NCI-H446 treated with DMSO at 0.1 percent for 48 hours (cell line): ENCODE measurements at places on chromosomes 6 and 20.

DNA sequence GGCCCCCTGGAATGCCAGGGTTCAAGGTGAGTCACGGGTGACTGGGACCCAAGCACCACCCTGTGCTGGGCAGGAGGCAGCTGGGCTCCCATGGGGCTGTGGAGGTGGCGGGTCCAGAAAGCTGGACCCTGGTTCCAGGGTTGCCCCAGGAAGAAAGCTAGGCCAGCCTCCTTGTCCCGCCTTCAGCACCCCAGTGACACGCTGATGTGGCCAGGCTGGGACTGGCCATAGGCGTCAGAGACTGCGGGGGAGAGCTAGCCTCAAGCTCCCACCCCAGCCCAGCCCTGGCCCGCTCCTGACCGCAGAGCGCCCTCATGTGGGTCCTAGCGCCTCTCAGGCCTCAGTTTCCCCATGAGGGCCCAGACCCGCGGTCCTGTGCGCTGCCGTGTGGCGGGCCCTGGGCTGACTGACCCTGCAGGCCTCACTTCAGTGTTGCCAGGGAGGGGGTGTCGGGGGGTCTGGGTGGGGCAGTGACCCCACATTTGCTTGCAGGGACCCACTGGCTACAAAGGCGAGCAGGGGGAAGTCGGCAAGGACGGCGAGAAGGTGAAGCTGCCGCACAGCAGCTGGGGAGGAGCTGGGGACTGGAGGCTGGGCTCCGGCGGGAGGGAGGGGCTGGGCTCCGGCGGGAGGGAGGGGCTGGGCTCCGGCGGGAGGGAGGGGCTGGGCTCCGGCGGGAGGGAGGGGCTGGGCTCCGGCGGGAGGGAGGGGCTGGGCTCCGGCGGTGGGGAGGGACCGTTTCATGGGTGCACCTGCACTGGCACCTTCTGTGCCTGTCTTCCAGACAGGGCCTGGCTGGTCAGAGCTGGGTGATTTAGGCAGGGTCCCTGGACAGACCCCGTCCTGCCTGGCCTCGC is 7.9 kb downstream of the COL9A3 start:
- no peak for DNase-seq

GRCh38 chr6:24931718-24932691 is 3.8 kb downstream of the RIPOR2 start:
- no peak for DNase-seq

GRCh38 chr6:22575190-22575589 is 5.8 kb downstream of the HDGFL1 start:
- no peak for DNase-seq

DNA sequence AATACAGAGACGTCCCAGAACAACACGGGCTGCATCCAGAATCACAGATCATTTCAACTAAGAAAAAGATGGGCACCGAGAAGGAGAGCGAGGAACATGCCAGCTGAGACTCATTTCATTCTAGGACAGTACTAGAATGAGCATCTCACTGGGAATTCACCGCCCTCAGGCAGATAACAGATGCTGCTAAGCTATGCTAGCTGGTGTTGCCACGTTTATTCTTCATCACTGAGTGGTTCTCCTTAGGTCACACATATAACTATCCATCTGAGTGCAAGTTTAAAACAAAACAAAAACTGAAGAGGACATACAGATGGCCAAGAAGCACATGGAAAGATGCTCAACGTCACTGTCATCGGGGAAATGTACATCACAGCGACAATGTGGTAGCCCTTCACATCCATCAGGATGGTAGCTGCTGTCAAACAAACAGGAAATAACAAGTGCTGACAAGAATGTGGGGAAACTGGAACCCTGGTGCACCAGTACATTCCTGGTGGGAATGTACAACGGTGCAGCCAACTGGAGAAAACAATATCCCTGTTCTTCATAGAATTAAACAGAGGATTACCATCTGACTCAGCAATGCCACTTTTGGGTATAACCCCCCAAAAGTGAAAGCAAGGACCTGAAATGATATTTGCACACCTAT is 97.6 kb downstream of the SLC22A23 start:
- no peak for DNase-seq

DNA sequence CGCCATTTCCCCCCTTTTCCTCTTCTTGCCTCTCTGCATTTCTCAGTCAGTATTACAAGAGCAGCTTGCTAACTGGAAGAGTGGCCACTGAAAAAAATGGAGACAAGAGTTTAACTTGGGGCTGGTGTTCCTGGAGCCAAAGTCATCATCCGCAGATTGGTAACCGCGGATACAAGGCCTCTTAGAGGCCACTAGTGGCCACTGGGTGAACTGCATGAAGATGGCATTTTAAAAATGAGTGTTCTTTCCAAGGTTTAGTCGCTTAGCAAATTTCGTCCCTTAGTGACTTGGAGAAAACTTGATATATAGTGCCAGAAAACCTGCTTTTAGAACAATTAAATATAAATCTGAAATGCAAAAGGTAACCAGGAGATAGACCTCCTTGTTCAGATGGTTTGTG is 4.8 kb downstream of the F13A1 start:
- DNase-seq: peak; percentile 10

- DNase-seq: no peak
Measured at GRCh38 chr6:83117802-83118201, 50.3 kb downstream of the DOP1A start.

DNA sequence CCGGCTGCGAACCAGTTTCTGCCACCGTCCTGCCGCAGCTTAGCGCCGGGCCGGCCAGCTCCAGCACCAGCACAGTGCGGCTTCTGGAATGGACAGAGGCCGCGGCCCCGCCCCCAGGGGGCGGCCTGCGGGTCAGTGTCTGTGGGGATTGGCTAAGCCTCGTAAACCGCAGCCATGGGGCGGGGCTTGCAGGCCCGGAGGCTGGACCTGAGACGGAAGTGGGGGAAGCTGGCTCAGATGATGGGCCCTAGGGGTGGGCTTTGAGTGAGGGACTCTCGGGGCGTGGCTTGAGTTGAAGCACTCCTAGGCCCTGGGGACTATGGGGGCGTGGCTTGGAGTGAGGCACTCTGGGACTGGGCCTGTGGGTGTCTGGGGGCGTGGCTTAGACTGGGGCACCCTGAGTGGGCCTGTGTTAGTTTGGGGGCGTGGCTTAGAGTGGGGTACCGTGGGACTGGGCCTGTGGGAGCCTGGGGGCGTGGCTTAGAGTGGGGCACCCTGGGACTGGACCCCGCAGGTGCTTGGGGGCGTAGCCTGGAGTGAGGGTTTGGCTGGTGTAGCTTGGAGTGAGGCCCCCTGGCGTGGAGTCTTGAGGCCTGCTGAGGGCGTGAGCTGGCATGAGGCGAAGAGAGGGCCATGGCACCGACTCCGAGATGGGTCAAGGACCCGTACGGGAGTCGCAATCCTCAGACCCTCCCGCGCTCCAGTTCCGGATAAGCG is 6.6 kb downstream of the L3MBTL1 start:
- peak; percentile 93 for DNase-seq

GRCh38 chr6:80477591-80477990 is 371.1 kb downstream of the BCKDHB start:
- no peak for DNase-seq

DNA sequence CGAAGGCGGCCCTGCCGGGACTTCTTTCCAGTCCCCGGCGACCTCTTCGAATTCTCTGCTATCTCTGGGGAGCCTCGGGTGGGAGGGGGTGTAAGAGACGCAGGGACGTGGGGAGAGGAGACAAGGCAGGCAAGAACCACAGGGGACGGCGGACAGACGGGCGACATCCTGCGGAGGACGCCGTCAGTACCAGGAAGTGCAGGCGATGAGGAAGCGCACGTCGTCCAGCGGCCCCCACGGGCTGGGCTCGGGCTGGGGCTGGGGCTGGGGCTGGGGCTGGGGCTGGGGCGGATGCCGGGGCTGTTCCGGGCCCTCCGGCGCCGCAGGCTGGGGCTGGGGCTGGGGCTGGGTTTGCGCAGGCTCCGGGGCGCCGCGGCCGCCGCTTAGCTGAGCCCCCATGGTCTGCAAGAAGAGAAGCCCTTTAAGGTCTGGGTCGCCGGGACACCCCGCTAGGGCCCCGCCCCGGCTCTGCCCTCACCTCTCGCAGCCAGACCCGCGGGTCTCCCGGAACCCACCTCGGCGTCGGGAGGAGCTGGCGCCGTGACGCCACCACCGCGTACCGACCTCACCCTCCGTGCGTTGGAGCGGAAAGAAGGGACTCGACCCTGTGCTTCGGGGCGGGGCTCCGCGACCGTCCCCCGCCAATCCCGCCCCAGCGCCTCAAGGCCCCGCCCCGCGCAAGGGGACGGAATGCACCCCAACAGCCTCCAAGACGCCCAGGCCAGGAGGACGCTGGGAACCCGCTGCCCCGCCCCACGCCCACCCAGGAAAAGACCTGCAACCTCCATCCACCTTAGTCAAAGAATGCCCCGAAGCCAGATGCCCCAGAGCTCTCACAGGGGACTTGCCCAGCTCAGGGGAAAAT is at the start of gene MMP24OS:
MMP24OS (minus strand) TSS at position 592 of the 865 bp plus-strand sequence; CDS start at position 399, 193 bp downstream.
- DNase-seq: no peak

DNA sequence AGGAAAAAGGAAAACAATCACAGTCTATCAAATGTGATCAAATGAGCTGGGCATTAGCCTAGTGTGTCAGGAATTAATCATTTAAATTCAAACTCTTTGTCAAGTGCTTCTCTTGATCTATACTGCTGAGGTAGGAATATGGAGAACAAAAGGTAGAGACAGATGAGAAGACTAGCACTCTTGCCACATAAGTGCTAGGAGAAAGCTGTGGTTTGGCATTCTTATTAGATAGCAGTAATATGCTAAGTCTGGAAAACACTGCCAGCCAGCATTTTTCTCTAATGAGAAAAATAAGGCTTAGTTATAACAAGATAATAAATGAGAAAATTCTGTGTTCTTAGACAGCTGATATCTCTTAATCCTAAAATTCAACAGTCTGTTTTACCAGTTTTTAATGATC is 38.9 kb downstream of the ORC3 start:
- no peak for DNase-seq

DNA sequence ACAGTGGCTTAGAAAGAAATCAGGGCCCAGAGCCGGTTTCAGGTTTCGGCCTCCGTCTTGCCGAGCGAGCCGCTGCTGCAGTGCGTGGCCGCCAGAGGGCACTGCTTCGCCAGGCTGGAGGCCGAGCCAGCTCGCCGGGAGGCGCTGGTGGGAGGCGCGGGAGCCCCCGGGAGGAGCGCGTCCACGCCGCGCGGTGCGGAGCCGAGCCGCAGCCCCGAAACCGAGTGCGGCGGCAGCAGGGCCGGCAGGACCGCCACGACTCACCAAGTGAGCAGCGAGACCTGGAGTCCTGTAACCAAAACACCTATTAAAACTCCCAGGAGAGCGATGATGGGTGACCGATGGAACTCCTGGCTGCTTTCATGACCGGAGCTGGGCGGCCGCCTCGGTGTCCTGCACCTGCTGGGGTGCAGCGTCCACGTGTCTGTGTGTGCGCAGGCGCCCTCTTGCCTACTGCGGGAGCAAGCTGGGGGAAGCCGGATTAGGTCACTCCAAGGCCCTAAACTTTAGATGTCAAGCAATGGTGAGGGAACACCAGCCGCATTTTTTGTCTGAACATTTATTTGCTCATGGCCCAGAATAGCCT is 186.9 kb upstream of the UST start:
- DNase-seq: no peak

- DNase-seq: no peak
Measured at GRCh38 chr20:33177866-33178265, 9.9 kb downstream of the BPIFA2 start.

DNA sequence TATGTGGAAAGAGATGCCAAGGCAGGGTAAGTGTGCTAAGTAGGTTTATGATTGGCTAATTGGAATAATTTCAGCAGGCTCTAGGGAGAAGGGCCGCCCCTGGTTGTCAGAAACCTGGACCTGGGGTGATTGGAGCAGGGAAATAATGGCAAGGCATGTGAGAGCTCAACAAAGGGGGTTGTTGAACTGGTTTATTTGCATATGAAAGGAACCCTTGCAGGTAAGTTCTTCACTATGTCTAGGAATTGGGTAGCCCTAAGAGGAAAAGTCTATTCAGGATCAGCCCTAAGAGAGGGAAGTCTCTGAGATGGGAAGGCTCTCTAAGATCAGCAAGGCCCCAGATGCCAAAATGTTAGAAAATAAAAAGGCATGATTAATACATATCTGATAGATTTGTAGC is 175.4 kb upstream of the PRND start:
- no peak for DNase-seq

DNA sequence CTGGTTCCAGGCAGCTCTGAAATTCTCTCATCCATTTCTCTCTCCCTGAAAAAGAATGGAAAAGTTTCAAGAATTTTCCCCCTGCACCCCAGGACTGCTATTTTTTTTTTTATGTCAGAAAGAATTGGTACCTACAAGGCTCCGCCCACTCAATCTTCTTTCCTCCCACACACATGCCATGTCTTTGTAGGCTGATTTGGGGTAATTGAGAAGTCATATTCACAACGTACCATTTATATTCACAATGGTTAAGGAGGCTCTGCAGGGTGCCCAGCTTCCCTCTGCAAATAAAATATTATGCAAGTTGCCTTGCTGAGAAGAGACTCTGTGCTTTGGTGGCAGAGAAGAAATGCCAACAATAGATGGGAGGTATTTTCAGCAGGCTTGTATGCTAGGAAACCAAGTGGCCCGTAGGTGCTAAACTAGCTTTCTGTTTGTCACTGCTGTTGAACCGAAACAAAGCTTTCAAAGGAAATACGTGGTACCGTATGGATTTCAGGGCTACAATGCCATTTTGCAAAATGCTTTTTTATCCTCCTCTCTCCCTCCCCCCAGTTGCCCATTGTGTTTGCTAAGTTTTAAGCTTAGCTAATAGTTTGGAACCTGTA is 150.0 kb downstream of the PHACTR1 start:
- DNase-seq: no peak

GRCh38 chr6:89144354-89144906 is 1.4 kb upstream of the PM20D2 start:
- no peak for DNase-seq

- no peak for DNase-seq
Measured at GRCh38 chr20:32359633-32360332, 1.7 kb downstream of the ASXL1 start.

DNA sequence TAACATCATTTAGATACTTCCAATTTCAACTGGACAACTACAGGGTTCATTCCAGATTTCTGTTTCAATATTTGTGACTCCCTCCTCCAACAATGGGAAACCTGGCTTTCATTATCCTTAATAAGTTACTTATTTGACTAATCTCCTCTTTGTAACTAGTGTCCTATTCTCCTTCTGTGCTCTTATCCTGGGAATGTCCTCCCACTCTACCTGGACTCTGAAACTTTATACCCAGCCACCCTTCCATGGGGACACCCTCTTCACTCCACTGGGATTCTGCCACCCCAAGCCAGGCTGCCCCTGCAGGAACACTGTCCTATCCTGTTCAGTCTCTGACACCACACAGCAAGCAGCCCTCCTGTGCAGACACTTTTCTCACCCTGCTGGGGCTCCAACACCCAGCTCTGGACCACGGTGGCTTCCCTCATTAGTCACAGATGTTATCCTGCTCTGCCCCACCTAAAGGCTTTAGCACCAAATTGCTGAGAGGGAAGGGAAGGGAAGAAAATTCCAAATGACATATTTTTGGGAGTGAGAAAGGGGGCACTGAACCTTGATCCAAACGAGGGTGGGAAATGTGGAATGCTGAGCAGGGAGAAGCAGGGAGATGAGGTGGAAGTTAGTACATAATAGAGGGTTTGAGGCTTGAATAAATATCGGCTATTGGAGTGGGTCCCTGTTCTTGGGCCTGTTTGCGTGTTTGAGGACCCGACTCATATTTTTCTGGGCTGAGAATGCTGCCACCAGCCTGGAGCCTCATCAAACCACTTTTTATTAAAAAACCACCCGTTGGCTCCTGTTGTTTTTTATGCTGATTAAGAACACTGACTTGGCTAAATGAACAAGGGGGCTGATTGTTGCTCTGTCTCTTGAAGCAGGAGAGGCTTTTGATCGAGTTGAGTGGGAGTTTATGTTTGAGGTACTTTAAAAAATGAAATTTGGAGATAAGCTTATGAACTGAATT is 54.0 kb upstream of the AKIRIN2 start:
- DNase-seq: no peak

GRCh38 chr6:137764464-137764863 is 102.6 kb upstream of the TNFAIP3 start:
- DNase-seq: no peak

GRCh38 chr6:118494091-118494490 is 54.0 kb upstream of the PLN start:
- no peak for DNase-seq
